CD14-positive monocyte (primary cell): ENCODE measurements at places on chromosomes 5 and 9.

DNA sequence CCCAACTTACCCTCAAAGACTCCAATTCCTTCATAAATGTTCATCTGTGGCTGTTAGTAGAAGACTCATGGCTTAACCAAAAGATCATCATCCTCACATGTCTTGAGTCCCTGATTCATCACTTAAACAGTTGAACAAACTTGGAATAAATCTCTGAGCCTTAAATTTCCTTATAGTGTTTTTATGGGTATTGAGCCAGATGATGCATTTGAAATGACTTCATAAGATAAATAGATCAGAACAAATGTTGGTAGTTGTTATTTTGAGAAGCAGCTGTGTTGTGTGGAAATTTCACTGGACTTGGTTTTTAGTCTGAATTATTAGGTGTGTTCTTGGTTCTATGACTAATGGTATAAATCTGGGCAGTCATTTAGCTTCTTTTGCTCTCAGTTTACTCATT, 236.2 kb downstream of the NNT start:
- H3K27me3 ChIP-seq, result no peaks in the 10 kb centered on the region
- H3K27ac ChIP-seq, result no peak overlapping the region
- H3K36me3 ChIP-seq, result no peaks in the 10 kb centered on the region

GRCh38 chr5:73822989-73823339, 197.0 kb downstream of the ARHGEF28 start:
- H3K4me3 ChIP-seq, result no peak overlapping the region
- H3K4me1 ChIP-seq, result no peaks in the 10 kb centered on the region
- DNase-seq, result no peak
- H3K27me3 ChIP-seq, result no peaks in the 10 kb centered on the region

DNA sequence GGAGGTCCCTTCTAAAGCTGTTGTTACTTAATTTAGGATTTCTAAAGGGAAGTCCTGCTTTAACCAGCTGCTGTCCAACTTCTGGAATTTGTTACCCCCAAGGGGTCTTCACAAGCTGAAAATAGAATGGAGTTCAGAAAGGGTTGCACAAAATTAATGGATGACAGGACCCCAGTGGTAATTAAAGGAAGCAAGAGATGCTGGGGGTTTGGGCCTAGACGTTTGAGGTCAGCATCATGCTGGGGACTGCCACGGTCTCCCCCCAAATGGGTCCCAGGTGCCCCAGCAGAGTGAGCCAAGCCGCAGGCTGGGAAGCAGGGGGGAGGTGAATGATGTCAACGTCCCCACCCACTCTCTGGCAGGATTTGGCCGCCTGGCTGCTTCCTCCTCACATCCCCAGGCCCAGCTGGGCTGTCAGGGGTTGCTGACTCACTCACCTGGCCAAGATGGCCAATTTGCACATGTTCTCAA, 97.5 kb upstream of the ARAP3 start:
- H3K4me1 ChIP-seq, result no peaks in the 10 kb centered on the region
- H3K27ac ChIP-seq, result no peak overlapping the region
- no peak for DNase-seq
- no peaks in the 10 kb centered on the region for H3K36me3 ChIP-seq
- H3K27me3 ChIP-seq, result no peaks in the 10 kb centered on the region

DNA sequence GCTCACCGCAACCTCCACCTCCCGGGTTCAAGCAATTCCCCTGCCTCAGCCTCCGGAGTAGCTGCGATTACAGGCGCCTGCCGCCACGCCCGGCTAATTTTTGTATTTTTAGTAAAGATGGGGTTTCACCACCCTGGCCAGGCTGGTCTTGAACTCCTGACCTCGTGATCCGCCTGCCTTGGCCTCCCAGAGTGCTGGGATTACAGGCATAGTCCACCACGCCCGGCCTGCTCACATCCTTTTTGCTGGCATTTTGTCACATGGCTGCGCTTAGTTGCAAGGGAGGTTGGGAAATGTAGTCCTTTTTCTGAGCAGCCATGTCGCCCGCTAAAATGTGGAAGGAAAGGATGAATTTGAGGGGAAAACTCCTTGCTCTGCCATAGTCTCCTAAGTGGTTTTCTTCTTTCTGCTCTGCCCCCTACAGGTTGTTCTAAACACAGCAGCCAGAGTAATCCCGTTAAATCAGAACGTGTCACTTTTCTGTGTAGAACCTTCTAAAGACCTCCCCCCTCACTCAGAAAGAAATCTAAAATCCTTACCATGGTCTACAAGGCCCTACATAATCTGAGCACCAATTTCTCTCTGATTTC, 57.8 kb upstream of the HSPA9 start:
- H3K4me1 ChIP-seq, result peaks cover 3% of the 10 kb centered on the region
- no peak overlapping the region for H3K4me3 ChIP-seq
- peak; percentile 83 for DNase-seq
- no peak overlapping the region for H3K27ac ChIP-seq

- no peaks in the 10 kb centered on the region for H3K27me3 ChIP-seq
- no peaks in the 10 kb centered on the region for H3K36me3 ChIP-seq
- no peaks in the 10 kb centered on the region for H3K4me1 ChIP-seq
- no peak for DNase-seq
- no peak overlapping the region for H3K27ac ChIP-seq
These were observed 6.7 kb downstream of the CCDC187 start for GRCh38 chr9:136297016-136297691.

- H3K4me1 ChIP-seq, result peaks cover 3% of the 10 kb centered on the region
- H3K27me3 ChIP-seq, result no peaks in the 10 kb centered on the region
- H3K4me3 ChIP-seq, result no peak overlapping the region
- H3K27ac ChIP-seq, result no peak overlapping the region
These were observed 151.4 kb downstream of the LPAR1 start for GRCh38 chr9:110886832-110887231.

GRCh38 chr5:2756211-2757152, 5.0 kb upstream of the IRX2 start:
- no peak overlapping the region for H3K4me3 ChIP-seq
- H3K27me3 ChIP-seq, result peaks cover 48% of the 10 kb centered on the region
- H3K4me1 ChIP-seq, result no peaks in the 10 kb centered on the region
- DNase-seq, result no peak
- H3K27ac ChIP-seq, result no peak overlapping the region

DNA sequence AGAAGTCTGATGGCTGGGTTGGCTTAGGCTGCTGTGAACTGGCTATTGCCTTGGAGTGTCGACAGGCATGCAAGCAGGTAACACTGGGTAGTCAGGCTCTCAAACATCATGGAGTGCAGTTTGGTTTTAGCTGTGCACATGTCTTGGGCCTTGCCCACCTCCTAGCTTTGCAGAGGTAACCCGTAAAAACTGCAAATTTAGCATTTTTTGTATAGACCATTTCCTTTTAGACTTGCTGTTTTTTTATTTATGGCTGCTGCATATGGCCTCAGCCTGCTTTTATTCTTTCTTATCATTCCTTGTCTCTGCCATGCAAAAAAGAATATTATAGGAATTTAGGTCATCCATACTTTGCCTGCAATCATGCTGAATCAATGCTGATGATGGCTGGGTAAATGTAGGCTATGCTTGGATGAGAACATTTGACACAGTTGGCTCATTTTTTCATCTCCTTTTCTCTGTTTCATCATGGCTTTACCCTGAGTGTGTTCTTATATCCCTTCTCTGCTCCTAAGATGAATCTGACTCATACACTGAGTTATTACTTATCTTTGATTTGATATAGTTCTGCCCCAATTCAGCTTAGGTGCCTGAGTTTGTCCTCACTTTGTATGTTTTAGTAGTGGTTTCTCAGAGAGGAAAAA, 27.2 kb downstream of the RECK start:
- H3K4me1 ChIP-seq, result no peaks in the 10 kb centered on the region
- DNase-seq, result no peak
- H3K4me3 ChIP-seq, result no peak overlapping the region
- H3K27me3 ChIP-seq, result no peaks in the 10 kb centered on the region

- no peak overlapping the region for H3K4me3 ChIP-seq
- H3K36me3 ChIP-seq, result no peaks in the 10 kb centered on the region
- no peaks in the 10 kb centered on the region for H3K4me1 ChIP-seq
- DNase-seq, result no peak
- H3K27me3 ChIP-seq, result peaks cover 8% of the 10 kb centered on the region
These were observed 124.0 kb upstream of the ERCC6L2 start for GRCh38 chr9:95751520-95751790.

DNA sequence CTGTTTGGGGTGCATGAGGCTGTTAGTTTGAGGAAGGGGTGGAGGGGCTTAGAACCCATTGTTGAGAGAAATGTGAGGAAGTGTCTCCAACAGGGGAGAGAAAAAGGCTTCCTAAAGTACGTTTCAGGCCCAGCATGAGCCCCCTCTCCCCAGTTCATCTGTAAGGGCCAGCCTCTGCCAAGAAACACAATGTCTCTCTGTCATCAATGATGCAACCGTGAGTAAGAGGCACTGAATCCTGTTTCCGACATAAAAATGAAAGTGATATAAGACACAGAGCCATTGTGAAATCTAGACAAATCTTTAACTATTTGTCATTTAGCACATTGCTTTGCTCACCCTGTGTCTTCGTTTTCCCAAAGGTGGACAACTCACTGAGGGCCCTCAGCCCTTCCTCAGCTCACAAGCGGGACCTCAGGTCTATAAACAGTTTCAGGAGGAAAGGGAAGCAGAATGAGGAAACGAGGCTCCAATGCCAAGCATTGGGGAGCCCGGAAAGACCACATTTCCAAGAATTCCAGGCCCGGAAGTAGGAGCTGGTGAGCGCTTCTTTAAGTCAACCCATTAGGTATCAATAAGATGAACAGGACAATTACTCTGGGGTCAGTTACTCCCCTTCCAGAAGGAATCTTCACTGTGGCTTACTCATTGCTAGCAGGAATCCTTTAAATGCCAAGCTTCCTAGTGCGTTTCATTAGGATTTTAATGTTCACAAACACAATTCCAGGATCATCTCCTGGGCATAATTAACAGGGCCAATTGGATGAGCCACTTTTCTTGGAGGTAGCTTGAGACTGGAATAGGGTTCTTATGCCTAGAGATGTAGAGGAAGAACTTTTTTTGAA, 59.0 kb upstream of the KLF4 start:
- H3K36me3 ChIP-seq, result no peaks in the 10 kb centered on the region
- H3K27ac ChIP-seq, result peak overlapping the region; percentile 85
- DNase-seq, result peak; percentile 95
- no peaks in the 10 kb centered on the region for H3K27me3 ChIP-seq
- peaks cover 24% of the 10 kb centered on the region for H3K4me1 ChIP-seq

DNA sequence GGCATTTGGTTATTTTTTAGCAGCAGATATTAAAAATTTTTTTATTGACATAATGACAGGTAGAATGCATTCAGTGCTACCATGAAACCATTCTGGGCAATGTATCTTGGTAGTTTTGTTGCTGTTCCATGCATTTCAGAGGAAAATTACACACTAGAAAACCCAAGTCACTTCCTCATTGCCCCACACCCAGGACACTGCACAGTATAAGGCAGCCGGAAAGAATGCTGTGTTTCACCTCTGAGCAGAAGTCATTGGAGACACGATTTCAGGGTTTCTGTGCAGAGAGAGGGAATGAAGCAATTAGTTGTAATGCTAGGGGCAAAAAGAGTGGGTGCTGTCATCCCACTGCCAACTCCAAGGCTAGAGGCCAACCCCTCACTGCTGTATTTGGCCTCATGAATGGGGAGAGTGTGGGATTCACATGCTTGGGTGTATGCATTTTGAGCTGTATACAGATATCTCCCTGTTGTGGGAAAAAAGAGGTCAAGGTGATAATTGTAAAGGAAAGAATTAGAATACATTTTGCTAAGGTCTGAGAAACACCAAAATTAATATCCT, 290.5 kb downstream of the BNC2 start:
- no peak overlapping the region for H3K4me3 ChIP-seq
- DNase-seq, result no peak
- no peaks in the 10 kb centered on the region for H3K4me1 ChIP-seq
- no peaks in the 10 kb centered on the region for H3K27me3 ChIP-seq

- H3K27me3 ChIP-seq, result no peaks in the 10 kb centered on the region
- no peaks in the 10 kb centered on the region for H3K4me1 ChIP-seq
- H3K4me3 ChIP-seq, result no peak overlapping the region
- no peak overlapping the region for H3K27ac ChIP-seq
These were observed 53.3 kb upstream of the SPATA31D4 start for GRCh38 chr9:81874931-81875330.

DNA sequence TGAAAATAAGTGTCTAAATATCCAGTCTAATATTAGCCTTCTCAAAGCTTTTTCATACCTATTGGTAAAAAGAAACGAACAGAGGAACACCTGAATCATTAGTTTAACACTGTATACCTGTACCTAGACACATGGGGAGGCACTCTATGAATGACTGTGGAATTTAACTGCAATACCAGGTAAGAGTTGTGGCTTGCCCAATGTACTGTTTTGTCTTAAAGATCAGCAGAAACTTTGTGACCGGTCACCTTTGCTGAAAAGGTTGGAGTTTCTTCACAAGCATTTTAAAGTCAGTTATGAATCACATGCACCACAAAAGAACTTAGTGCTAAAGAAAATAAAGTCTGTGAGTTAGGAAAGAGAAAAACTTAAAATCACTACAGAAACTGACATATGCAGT, 2.4 kb downstream of the PGGT1B start:
- H3K27me3 ChIP-seq, result no peaks in the 10 kb centered on the region
- DNase-seq, result no peak
- H3K27ac ChIP-seq, result no peak overlapping the region

DNA sequence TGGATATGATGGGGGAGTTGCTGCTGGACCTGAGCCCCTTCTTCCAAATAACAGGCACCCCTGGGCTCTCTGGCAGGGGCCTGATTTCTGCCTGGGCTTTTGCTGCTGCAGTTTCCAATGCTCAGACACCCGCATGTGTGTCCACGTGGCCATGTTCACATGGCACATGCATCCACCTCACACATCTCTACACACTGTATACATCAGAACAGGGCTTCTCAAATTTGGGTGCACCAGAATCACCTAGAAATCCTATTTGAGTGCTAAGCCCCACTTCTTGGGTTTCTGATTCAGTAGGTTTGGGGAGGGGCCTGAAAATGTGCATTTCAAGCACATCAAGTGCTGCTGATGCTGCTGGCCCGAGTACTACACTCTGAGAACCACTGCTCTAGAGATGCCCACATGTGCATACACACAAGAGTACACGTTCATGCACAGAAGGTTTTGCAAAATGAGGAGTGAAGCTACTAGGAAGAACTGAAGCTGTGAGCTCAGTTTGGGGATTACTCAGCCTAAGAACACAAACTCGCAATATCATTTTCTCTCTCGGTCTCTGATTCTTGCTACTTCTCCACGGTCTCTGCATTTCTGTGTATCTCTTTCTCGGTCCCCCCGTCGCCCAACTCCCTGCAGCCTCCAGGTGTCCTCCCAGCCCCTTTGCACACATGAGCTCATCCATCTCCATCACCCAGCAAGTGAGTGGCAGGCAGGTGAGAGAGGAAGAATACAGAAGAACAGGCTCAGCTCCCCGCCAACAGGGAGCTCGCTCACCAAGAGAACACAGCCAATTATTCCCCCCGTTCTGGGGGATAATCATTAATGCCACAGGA, 97.0 kb downstream of the PCDH1 start:
- no peak for DNase-seq
- no peaks in the 10 kb centered on the region for H3K36me3 ChIP-seq
- H3K27me3 ChIP-seq, result no peaks in the 10 kb centered on the region

DNA sequence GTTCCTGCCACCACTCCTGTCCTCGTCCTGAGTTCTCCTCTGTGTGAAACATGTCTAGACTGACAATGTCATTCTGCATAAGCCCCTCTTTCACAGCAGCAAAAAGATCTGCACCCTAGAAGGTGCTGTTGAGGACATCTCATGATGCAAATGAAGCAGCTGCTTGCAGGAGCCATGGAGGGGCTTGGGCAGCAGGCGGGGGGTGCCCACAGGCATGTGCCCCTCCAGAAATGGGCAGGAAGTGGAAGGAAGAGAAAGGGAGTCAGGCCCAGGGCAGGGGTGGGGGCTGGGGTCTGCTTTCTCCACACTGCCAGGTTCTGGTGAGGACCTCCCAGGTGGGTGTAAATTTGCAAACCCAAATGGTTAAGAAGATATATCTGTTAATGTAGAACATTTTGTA, 54.5 kb upstream of the KCNMB1 start:
- H3K36me3 ChIP-seq, result no peaks in the 10 kb centered on the region
- H3K4me1 ChIP-seq, result no peaks in the 10 kb centered on the region
- H3K27me3 ChIP-seq, result no peaks in the 10 kb centered on the region
